DMS 273 treated with DMSO at 0.1 percent for 48 hours (cell line): ENCODE measurements at places on chromosomes 5 and 9.

- DNase-seq, result no peak
These were observed 150.4 kb downstream of the FSTL4 start for GRCh38 chr5:133461796-133462516.

DNA sequence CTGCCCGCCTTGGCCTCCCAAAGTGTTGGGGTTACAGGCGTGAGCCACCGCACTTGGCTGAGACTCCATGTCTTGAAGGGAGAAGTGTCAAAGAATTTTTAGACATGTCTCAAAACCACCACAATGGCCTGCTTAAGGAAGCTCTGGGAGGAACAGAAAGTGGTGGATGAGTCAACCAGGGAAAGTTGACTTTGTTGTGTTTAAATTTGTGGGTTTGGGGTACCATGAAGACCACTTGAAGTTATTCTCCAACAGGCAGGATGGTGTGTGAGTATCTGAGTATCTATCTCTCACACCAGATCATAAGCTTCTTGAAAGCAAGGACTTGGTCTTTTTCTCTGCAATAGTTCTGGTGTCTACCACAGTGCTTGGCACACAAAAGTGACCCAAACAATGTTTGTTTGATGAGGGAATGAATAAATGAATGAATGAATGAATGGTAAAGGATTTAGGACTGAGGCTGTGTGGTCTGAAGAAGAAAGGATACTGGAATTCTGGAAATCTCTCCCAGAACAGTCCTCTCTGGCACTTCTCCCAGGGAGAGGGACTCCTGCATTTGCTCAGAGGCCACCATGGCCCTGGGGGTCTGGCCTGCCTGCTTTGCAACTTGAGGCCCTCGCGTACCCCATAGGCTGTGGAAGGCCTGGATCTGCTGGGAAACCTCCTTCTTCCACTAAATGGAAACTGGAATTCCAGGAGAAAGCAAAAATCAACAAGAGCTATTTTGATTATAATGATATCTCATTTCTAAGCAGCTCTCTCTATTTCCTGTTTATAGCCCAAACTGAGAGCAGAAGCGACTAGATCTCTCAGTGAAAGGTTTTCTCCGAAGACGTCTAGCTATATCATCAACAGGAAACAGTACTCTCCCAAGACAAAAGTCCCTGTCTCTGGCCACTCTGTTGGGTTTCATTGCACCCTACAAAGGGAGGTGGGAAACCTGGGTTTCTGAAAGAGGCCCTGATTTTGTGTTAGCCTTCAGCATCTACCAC lies 187.9 kb downstream of the PALM2AKAP2 start:
- no peak for DNase-seq

DNA sequence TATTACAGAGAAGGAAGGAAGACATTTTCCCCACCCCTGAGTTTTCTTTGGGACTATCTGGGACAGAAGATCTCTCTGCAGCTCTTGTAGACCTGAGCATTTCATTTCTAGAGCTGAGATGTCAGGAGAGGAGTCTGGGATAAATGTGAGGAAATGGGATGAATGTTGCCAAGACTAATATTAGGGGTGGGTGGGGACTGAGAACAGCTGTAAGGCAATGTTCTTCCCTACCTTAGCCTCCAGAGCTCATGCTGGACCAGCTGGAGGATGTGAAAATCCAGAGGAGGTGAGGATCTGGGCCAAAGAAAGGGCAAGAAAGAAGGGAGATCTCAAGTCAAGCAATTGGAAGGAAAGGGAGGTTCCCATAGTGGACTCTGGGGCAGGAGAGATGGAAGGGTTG lies 23.1 kb upstream of the FOXD1 start:
- no peak for DNase-seq

DNA sequence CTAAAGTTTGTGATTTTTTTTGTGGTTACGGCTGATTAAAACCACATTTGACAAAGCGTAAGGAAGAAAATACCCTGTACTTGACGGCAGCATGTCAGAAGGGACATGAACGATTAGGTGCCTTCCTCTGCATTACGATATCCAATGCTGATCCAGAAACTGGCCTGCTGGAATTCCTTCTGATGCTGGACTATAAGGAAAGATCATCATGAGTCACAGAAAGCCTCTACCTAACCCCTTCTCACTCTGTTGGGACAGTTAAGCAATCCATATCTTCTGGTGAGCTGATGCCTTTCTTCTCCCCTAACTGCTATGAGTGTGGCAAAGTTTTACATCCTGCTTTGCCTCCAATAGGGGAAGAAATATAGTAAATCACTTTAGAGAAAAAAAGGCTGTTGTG lies 78.4 kb upstream of the PAPPA start:
- no peak for DNase-seq

- no peak for DNase-seq
These were observed 8.6 kb upstream of the FIBCD1 start for GRCh38 chr9:130947618-130948140.

DNA sequence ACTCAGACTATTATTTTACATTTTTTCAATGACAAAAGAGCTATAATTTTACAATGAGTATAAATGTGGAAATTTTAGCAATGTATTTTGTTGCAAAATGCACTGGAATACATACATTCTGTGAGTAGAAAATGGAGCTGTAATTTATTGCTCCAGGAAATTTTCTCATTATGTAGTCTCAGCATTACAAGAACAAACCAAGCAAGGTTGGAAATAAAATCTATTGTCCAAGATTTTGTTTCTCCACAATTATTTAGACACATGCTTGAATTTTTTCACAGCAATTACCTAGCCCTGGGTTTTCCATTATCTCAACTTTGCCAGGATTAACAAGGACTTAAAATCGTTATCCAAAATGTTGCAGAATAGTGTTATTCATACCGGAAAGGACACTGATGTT lies 820.1 kb downstream of the CDH12 start:
- DNase-seq, result no peak

- no peak for DNase-seq
These were observed 318.9 kb upstream of the RIOK2 start for GRCh38 chr5:97501965-97502305.

- DNase-seq, result no peak
These were observed 75.5 kb upstream of the CDK20 start for GRCh38 chr9:88049677-88050307.

- DNase-seq, result no peak
These were observed at the start of gene FGF1 for GRCh38 chr5:142685418-142686209. Gene FGF1, minus strand, starts transcription at chr5:142686090. Its CDS starts 71,963 bp downstream, at chr5:142614127.

GRCh38 chr5:142585451-142585850 lies 100.4 kb downstream of the FGF1 start:
- no peak for DNase-seq

DNA sequence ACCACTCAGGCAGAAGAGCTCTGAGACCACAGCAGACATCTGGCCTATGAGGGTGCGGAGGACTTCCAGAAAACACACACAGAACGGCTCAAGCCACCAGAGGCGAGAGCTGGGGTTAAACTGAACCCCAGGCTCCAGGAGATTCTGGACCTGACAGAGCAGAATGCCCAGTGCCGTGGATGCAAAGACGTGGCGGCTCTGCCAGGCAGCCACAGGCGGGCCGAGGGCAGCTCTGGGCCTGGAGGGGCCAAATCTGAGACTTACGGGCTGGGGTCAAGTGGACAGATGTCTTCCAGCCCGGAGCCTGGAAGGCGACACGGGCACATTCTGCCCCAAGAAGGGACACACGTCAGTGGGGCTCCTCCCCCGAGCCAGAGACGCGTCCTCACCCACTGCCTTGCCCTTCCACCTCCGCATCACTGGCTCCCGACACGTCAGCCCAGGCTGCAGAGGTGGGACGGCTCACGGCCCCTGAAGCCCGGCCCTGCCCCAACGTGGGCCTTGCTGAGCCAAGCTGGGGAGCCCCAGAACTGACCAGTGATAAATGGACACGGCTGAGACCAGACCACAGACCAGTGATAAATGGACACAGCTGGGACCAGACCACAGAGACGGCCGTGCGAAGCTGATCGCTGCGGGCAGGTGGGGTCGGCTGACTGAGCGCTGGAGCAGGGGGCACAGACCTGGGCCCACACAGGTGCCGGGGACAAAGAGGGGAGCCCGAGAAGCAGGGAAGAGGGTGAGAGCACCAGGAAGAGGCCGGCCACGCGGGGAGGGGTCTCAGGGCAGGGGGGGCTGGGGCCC lies 40.9 kb upstream of the NSMF start:
- DNase-seq, result no peak

DNA sequence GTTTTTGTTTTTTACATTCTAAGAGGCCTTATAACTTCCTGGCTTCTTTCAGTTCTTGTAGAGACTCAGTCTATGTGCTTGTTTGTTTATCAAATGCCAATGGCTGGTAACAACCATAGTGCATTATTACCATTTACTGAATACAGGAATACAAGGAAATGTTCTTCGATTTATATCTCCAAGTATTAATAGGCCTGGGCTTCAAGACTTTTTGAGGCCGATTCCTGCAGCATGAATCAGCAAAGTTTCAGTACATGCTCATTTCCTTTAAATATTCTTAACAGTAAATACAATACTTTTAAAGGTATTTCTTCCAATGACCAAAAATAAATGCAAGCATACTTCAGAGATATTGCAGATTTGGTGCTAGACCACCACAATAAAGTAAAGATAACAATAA lies 535.3 kb downstream of the EFNA5 start:
- no peak for DNase-seq

GRCh38 chr9:93043122-93043521 lies 15.4 kb upstream of the SUSD3 start:
- no peak for DNase-seq

GRCh38 chr5:56233230-56233629 lies at the start of gene ANKRD55:
Gene ANKRD55, minus strand, starts transcription at chr5:56233330. Its CDS starts 417 bp downstream, at chr5:56232913.
- DNase-seq, result no peak

GRCh38 chr9:9091387-9091786 lies 1291.8 kb upstream of the DMAC1 start:
- no peak for DNase-seq

DNA sequence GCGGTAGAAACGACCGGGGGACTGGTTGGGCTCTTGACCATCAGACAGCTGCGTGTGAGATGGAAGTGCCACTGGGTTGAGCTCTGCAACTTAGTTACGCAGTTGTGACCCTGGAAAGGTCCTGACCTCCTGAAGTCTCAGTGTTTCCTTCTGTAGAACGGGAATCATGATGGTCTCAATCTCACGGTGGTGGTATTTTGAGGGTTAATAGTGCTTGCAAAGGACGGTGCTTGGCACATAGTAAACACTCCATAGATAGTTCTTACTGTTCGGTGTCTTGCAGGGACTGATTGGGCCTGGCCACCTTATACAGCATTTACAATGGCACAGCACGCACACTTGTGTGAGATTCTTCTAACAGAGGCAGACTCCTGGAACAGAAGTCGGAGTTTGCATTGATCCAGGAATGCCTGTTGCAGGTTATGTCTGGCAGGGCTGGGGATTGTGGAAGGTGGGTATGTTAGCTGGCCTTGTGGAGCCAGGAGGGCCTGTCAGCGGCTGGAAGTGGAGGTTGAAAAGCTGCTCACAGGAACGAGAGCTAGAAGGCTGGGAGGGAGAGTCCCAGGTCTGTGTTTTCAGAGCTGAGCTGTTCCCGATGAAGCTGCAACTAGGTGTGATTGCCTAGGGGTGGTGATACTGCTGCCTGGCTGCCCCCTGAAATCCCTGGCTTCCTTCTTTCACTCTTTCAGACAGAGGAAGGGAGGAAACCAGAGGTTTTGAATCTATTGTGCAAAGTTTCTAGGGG lies 962 bp upstream of the TXN start:
- no peak for DNase-seq

GRCh38 chr5:147465747-147466146 lies 44.1 kb downstream of the DPYSL3 start:
- DNase-seq, result no peak

DNA sequence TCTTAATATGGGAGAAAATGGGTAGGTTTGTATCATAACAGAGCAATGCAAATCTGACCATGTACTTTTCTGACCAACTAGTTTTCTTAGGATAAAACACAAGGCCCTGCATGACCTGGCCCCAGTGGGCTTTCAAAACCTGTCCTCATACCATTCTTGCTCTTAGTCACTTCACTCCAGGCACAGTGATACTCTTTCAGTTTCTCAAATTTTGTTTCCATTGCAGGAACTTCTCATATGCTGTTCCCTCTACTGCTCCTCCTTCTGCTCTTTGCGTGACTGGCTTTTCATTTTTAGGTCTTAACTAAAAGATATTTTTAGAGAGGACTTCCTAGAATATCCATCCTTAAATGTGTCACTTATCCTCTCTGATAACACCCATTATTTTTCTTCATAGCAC lies 112.4 kb downstream of the INIP start:
- no peak for DNase-seq

- DNase-seq, result no peak
These were observed 237.5 kb downstream of the CHSY3 start for GRCh38 chr5:130141659-130142320.

GRCh38 chr5:135826994-135827671 lies 7.3 kb upstream of the SLC25A48 start:
- no peak for DNase-seq

GRCh38 chr5:141516672-141517025 lies 27.8 kb downstream of the PCDHGC5 start:
- DNase-seq, result no peak

- no peak for DNase-seq
These were observed 64.8 kb downstream of the NUP214 start for GRCh38 chr9:131190191-131190590.

DNA sequence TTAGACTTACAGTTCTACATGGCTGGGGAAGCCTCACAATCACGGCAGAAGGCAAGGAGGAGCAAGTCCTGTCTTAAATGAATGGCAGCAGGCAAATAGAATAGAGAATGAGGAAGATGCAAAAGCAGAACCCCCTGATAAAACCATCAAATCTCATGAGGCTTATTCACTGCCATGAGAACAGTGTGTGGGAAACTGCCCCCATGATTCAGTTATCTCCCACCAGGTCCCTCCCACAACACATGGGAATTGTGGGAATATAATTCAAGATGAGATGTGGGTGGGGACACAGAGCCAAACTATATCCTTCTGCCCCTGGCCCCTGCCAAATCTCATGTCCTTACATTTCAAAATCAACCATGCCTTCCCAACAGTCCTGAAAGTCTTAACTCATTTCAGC lies 367.1 kb downstream of the MED10 start:
- DNase-seq, result no peak

GRCh38 chr9:35108946-35109575 lies 6.1 kb upstream of the STOML2 start:
- no peak for DNase-seq

DNA sequence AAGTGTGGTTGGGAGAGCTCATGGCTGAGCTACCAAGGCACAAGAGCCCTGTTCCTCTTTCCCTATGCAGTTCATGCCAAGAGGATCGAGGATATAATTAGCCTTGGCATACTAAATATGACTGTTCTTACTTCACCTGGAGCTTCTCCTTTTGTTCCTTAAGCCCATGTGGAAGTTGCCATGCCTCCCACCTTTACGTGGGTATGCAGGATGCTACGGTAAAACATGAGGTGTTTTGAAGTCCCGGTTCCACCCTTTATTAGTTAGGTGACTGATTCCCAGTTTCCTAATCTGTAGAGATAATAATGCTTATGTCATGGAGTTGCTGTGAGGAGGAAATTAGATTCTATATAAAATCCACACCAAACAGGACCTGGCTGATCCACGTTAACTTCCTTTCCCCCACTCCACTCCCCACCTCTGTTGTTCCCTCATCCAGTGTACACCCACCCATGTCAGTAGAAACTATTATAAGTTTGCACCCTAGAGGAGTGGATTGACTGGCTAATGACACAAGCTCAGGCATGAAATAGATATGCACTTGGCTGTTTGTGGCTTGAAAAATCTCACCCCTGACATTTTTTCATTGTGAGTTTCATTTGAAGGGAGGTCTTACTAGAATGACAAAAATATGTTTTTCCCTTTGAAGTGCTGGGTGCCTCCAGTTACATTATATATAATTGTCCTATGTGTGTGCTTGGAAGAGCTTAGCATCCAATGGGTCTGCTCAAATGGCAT lies 36.8 kb upstream of the SHOC1 start:
- no peak for DNase-seq
